Naive B cell (primary cell): ENCODE measurements at places on chromosomes 1 and 21. TPM values are rescaled to one million over a fixed set of nuclear protein-coding genes. Genes with fewer than 3 reads are reported as not detected.

- no peak for DNase-seq
- H3K27me3 ChIP-seq = no peaks in the 10 kb centered on the region
- peaks cover 56% of the 10 kb centered on the region for H3K4me1 ChIP-seq
- peak overlapping the region; percentile 62 for H3K27ac ChIP-seq
- no peak overlapping the region for H3K4me3 ChIP-seq
Measured at GRCh38 chr1:160633330-160633903, 13.4 kb downstream of the SLAMF1 start.

GRCh38 chr21:28548291-28548690 lies 444.4 kb downstream of the LTN1 start:
- H3K27ac ChIP-seq = no peak overlapping the region
- H3K27me3 ChIP-seq = no peaks in the 10 kb centered on the region
- DNase-seq = no peak
- H3K4me3 ChIP-seq = no peak overlapping the region
- no peaks in the 10 kb centered on the region for H3K36me3 ChIP-seq
- H3K4me1 ChIP-seq = no peaks in the 10 kb centered on the region

DNA sequence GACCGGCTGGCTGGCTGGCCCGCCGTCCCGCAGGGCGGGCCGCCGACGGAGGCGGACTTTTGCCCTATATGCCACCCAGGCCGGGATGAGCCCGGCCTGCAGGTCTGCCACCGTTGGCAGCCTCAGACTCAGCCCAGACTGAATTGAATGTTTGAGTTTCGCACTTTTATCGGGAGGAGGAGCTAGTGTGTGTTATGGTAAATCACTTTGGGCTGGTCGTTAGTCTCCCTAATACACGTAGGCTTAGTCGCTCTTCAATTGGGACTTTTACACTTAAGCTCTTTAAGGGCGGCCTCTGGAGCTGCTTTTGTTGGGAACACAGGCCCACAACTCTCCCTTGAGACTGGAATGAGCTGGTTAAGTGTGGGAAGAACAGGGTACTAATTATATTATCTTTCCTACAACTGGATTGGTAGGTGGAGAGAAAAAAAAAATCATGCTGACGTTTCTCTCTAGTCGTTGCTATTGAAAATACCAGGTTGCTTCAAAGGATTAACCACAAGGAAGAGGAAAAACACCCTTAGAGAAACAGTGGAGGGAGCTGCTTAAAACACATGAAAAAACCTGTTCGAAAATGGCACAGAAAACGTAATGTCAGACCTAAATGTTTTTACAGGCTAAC lies 1.4 kb upstream of the IRF2BP2 start:
- peaks cover 46% of the 10 kb centered on the region for H3K4me1 ChIP-seq
- peak; percentile 72 for DNase-seq
- H3K27ac ChIP-seq = peak overlapping the region; percentile 99

GRCh38 chr1:221921936-221922335 lies 180.0 kb upstream of the DUSP10 start:
- DNase-seq = no peak
- no peak overlapping the region for H3K27ac ChIP-seq
- H3K4me3 ChIP-seq = no peak overlapping the region
- H3K4me1 ChIP-seq = peaks cover 4% of the 10 kb centered on the region

GRCh38 chr21:41302976-41303375 lies 13.6 kb upstream of the FAM3B start:
- no peaks in the 10 kb centered on the region for H3K4me1 ChIP-seq
- H3K27ac ChIP-seq = no peak overlapping the region
- H3K36me3 ChIP-seq = no peaks in the 10 kb centered on the region
- H3K27me3 ChIP-seq = peaks cover 17% of the 10 kb centered on the region

GRCh38 chr1:5769146-5769545 lies 223.1 kb downstream of the NPHP4 start:
- H3K27ac ChIP-seq = no peak overlapping the region
- peaks cover 43% of the 10 kb centered on the region for H3K27me3 ChIP-seq
- H3K4me3 ChIP-seq = no peak overlapping the region
- peaks cover 7% of the 10 kb centered on the region for H3K4me1 ChIP-seq

GRCh38 chr1:205537386-205538018 lies 33.0 kb downstream of the CDK18 start:
- no peaks in the 10 kb centered on the region for H3K36me3 ChIP-seq
- peaks cover 38% of the 10 kb centered on the region for H3K27me3 ChIP-seq
- H3K4me1 ChIP-seq = peaks cover 6% of the 10 kb centered on the region
- H3K4me3 ChIP-seq = no peak overlapping the region
- DNase-seq = no peak
- H3K27ac ChIP-seq = no peak overlapping the region

KCNE2 gene
- 0.35 TPM for polyA plus RNA-seq

PIK3C2B gene
- 9.6 TPM for polyA plus RNA-seq

GSTM3 gene
- polyA plus RNA-seq = 3.1 TPM

RUNX3 gene
- 14.7 TPM for polyA plus RNA-seq

SLC44A5 gene
- polyA plus RNA-seq = not detected

ZFP69B gene
- 1.1 TPM for polyA plus RNA-seq
